ENCODE measurements at places on chromosomes 3 and 15. TPM values are rescaled to one million over a fixed set of nuclear protein-coding genes. Genes with fewer than 3 reads are reported as not detected.
A peak's percentile ranks its signal among the peaks of the same experiment; 100 is the strongest.

GRCh38 chr15:28273468-28273867 is 48.5 kb downstream of the HERC2 start:
- no peak for DNase-seq

DNA sequence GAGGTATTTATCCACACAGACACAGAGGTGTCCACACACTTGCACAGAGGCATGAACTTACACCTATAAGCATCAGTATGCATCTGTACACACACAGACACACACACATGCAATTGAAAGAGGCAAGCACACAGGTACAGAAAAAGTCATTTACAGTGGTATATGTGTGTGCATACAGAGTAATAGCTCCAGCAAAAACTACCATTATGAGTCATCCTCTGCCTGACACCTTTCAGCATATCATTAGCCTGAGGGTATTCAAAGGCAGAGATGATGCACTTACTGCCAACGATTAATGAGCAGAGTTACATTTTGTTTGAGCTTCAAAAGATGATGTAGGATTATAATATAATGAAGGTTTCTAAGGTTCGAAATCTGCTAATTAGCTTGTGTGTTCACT is 100.3 kb upstream of the TPRG1 start:
- DNase-seq = no peak

GRCh38 chr3:13574083-13574797 is 25.3 kb downstream of the FBLN2 start:
- no peak for DNase-seq

DNA sequence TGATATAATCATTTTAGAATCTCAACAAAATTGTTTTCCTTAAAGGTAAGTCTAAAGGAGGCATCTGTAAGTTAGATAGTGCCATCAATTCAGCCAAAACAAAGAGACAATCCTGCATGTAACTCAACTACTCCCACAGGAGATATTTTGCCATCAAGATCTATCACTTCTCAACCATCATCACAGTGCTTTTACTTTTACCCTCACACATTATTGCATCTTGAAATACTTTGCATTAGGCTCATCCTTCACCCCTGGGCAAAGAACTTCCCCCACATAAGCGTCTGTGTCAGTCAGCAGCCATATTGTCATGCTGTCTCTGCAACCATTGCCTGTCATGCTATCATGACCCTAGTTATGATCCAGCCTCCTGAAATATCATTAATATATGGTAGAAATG is 54.9 kb upstream of the NLGN1 start:
- no peak for DNase-seq

DNA sequence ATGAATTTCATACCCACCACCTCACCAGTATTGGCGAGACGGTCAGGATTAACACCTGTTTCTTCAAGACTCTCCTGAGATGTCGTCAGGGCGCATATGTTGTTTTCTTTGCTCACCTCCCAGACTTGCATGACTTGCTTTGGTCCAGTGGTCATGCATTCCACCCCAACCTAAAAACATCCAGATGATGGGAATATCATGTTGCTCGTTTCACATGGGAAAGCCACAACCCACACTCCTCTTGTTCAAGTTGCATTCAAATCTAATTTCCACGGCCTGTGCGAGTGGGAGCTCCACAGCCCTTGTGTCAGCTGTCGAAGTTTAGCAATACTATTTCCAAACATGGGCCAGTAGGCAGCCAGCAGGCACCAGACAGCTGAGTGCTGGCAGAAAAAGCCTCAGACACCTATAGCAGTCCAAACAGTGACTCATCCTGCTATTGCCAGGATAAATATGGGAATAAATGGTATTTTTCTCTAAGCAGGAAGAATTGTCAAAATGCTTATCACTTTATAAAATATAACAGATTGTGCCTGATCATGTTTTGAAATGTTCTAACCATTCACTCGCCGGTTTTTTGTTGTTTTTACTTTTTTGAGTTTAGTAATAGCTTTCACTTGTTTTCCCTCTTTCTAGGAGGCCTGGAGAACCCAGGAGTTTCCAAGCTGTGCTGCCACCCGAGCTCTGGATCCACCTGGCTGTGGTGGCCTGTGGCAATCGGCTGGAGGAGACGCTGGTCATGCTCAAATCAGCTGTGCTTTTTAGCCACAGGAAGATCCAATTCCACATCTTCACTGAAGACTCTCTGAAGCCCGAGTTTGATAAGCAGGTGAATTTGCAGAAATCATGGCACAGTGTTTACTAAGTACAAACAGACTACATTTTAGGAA is 20.1 kb downstream of the GXYLT2 start:
- DNase-seq = peak; percentile 66

GRCh38 chr3:64427671-64428070 is 202.4 kb upstream of the PRICKLE2 start:
- DNase-seq = no peak

GRCh38 chr3:134013280-134013679 is 16.4 kb downstream of the SLCO2A1 start:
- DNase-seq = no peak

DNA sequence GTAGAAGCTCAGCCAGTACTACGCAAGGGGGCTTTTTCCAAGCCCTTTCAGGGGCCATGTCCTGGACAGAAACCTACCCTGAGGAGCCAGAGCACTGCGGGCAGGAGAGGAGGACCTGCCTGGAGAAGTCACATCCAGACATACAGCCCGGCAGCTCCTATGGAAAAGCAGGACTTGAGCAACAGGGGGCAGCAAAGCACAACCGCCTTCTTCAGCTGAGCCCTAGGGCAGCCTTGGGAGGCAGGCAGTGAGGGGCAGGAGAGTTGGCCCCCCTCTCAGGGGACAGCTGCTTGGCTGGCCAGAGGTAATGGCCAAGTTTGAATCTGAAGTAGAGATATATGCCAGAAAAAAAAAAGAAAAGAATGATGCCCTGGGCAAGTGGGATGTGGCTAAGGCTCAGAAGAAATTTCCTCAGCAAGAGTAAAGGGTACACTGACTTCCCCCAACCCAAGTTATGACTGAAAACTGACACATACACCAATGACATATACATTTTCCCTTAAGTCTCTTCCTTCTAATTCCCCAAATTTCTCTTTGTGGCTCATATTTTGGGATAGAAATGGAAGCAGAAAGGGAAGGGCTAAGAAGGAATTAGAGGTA is 56.9 kb downstream of the CYP19A1 start:
- no peak for DNase-seq

- no peak for DNase-seq
Observed at GRCh38 chr15:98386561-98386960, 261.8 kb upstream of the IGF1R start.

Gene PTPRG
- 34.1 TPM for total RNA-seq

Gene SLC28A1
- 0.24 TPM for total RNA-seq

Gene IMPG2
- 0.14 TPM for total RNA-seq

Gene EPHB1
- total RNA-seq = 1.4 TPM
